ENCODE measurements at places on chromosomes 3 and 15.

GRCh38 chr15:77192451-77192850, 121.5 kb upstream of the TSPAN3 start:
- no peak for DNase-seq

DNA sequence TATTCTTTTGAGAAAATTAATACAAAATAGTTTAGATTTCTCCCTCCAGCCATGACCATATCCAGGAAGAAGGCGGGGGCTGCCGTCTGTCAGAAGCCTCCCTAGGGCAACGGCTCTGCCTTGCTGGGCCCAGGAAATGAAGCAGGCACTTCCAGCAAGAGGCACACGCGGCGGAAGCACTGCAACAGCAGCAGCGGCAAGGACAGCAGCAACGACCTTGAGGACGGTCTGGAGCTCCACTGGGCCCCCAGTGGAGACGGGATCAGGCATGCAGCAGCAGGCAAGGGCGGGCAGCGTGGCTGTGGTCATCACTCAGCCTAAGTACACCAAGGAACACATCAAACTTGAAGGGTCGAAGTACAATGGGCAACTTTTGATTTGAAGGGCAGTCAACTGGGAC, 61.3 kb upstream of the EPHA6 start:
- no peak for DNase-seq

DNA sequence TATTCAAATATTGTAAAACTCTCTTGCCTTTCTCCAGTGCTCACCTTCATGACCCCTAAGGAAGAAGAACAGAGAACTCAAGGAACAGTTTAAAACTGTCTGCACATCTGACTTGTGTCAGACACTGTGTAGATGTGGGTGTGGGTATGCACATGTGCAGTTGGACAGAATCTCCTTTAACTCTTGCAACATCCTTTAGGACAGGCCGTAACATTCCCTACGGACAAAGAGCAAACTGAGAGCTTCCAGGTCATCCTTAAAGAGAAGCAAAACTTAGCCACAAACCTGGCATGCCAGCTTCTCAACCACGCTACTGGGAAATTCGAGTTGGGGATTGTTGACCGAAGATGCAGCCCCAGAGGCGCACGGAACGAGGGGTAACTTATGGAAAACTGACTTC, 4.1 kb upstream of the SFMBT1 start:
- no peak for DNase-seq

- DNase-seq: no peak
Observed at GRCh38 chr3:113263020-113263419, 51.7 kb downstream of the BOC start.

DNA sequence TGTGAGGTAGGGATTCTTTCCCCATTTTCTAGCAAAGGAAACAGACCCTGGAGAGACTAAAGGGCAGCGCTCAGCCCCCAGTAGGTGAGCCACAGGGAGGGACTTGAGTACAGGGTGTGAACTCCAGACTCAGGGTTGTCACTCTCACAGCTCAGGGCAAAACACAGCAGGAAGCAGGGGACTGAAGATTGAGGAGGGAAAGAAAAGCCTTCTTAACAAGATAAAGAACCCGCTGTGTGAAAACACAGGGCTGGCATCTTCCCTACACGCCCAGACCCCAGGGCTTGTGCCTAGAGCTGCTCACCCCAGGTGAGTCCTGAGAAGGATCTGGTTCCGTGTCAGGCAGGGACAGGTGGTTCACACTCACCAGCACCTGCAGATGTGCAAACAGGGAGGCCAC, 59.6 kb downstream of the ABTB1 start:
- DNase-seq: no peak

DNA sequence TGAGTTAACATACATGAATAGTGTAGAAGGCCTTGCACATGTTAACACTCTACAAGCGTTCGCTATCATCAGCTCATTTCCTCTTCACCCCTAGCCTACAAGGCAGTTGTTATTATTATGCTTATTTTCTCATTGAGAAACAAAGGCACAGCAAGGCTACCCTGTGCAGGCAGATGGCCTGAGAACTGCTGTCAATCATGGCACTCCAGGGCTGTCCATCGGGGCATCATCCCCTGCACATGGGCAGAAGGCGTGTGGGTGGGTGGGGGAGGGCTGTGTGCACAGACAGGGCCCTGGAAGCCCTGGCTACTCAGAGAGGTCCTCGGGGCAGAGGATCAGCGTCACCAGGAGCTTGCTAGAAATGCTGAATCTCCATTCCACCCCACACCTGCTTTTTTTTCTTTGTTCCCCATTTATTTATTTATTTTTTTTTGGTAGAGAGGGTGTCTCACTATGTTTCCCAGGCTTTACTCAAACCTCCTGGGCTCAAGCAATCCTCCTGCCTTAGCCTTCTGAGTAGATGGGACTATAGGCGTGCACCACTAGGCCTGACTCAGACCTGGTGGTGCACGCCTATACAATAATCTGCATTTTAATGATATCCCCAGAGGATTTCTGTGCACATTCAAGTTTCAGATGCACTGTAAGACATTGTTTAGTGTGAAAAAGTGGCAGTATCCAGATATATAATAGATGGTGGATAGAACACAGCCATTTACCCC, 9.6 kb upstream of the ZXDC start:
- DNase-seq: no peak

All from HCT116 (cell line).